ENCODE measurements at places on chromosomes 7 and 10.

- no peak for DNase-seq
These were observed 15.0 kb upstream of the CXCL12 start for GRCh38 chr10:44399659-44400451.

- no peak for DNase-seq
These were observed 99.7 kb downstream of the MAPK8 start for GRCh38 chr10:48406204-48406603.

DNA sequence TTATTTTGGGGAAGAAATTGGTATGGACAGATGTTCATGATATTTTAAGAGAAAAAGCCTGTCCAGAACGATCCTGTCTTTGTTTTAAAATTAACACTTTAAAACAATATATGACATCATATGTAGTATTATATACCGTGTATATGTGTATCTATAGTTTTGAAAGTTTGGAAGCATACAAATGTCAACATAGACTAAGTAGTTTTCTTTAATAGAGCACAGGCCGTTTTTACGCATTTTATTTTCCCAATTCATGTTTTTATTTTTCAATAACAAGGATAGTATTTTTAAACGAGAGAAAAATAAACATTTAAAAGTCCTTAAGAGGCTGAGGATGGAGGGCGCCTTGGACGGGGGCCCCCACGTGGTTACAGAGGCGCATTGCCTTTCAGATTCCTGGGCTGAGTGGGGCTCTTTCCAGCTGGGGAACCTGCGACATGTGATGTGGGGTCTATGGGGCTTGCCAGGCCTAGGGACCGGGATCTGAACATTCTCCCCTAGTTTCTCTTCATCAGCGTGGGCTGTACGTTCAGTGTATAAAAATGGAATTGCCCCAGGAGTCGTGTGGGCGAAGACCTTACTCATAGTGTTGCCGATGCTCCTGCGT is 127.8 kb upstream of the ZNF746 start:
- DNase-seq, result peak; percentile 31

GRCh38 chr10:104330168-104331110 is 7.8 kb downstream of the ITPRIP start:
- no peak for DNase-seq

Data from stimulated activated CD8-positive, alpha-beta memory T cell treated with anti-CD3 and anti-CD28 coated beads, Interleukin-7, amount 100 ng/mL, for 1 hour (primary cell).